Esophagus squamous epithelium (tissue), 5 donors: ENCODE measurements at places on chromosomes 13 and 19.
A peak's percentile ranks its signal among the peaks of the same experiment; 100 is the strongest.

DNA sequence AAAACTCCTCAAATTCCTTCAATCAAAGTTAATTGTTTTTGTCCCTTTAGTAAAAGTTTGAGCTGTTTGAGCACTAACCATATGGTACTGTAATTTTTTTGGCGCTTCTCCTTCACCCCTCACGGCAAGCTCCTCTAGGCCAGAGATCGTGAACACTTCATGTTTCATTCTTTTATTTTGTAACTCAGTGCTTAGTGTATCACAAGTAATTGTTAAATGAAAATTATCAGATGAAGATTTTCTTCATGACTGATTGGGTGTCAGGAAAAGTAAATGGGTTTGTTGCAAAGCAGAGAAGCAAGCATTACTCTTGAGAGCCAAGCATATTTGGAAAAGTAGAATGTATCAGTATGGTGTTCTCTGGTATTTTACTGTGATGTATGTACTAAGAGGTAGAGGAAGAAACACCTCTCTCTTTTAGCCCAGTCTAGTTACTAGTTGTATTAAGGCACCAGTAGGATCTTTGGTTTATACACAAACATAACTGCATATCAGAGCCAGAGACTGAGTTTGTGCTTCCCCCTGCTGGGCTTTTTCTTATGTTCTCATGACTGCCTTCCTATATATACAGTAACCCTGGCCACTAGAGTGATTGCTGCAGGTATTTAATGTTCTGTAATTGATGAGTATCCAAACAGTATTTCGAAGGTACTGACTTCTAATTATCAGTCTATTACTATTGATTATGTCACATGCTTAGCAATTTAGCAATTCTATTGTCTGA lies 202.3 kb upstream of the KLHL1 start:
- no peak overlapping the region for H3K4me3 ChIP-seq
- no peaks in the 10 kb centered on the region for H3K4me1 ChIP-seq
- H3K36me3 ChIP-seq = no peaks in the 10 kb centered on the region
- H3K27ac ChIP-seq = no peak overlapping the region

- peak; percentile 60 for DNase-seq
- no peaks in the 10 kb centered on the region for H3K27me3 ChIP-seq
- peak overlapping the region; percentile 45 for H3K4me3 ChIP-seq
- peak overlapping the region; percentile 93 for H3K27ac ChIP-seq
These were observed 4.9 kb downstream of the ADAMTSL5 start for GRCh38 chr19:1507763-1508506.

GRCh38 chr13:39306639-39307589 lies 268.7 kb downstream of the NHLRC3 start:
- H3K27ac ChIP-seq = no peak overlapping the region
- no peak overlapping the region for H3K4me3 ChIP-seq
- no peaks in the 10 kb centered on the region for H3K4me1 ChIP-seq
- no peaks in the 10 kb centered on the region for H3K36me3 ChIP-seq

GRCh38 chr19:1268226-1269064 lies 687 bp upstream of the CIRBP start:
- H3K4me1 ChIP-seq = peaks cover 73% of the 10 kb centered on the region
- no peak for DNase-seq
- no peaks in the 10 kb centered on the region for H3K27me3 ChIP-seq
- peak overlapping the region; percentile 73 for H3K4me3 ChIP-seq
- peaks cover 8% of the 10 kb centered on the region for H3K36me3 ChIP-seq
- H3K27ac ChIP-seq = peak overlapping the region; percentile 98

DNA sequence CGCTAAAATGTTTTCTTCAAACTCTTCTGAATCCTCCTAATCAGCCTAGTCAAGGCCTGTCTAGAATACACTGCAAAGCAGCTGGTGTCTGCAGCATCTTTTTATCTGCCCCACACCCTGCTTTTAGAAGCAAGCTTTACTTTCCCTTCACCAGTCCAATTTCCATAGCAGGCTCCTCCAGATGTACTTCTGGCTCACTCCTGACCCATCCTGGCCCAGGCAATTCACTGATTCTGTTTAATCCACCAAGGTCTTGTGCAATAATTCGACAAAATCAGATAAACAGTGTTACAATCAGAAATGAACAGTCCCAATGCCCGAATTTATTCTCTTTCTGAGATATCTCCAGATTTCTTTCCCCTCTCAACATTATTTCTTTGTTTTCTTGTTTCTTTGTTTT lies 415.2 kb upstream of the SGCG start:
- no peak for DNase-seq
- no peak overlapping the region for H3K4me3 ChIP-seq
- no peaks in the 10 kb centered on the region for H3K27me3 ChIP-seq
- H3K36me3 ChIP-seq = no peaks in the 10 kb centered on the region
- H3K27ac ChIP-seq = no peak overlapping the region
- H3K4me1 ChIP-seq = no peaks in the 10 kb centered on the region

GRCh38 chr13:67134417-67135129 lies 95.6 kb downstream of the PCDH9 start:
- DNase-seq = no peak
- H3K4me1 ChIP-seq = no peaks in the 10 kb centered on the region
- H3K4me3 ChIP-seq = no peak overlapping the region
- H3K27ac ChIP-seq = no peak overlapping the region
- H3K27me3 ChIP-seq = peaks cover 10% of the 10 kb centered on the region
- no peaks in the 10 kb centered on the region for H3K36me3 ChIP-seq

GRCh38 chr19:18828786-18829185 lies 3.0 kb upstream of the UPF1 start:
- no peaks in the 10 kb centered on the region for H3K36me3 ChIP-seq
- no peaks in the 10 kb centered on the region for H3K27me3 ChIP-seq
- no peak overlapping the region for H3K27ac ChIP-seq
- no peak for DNase-seq

DNA sequence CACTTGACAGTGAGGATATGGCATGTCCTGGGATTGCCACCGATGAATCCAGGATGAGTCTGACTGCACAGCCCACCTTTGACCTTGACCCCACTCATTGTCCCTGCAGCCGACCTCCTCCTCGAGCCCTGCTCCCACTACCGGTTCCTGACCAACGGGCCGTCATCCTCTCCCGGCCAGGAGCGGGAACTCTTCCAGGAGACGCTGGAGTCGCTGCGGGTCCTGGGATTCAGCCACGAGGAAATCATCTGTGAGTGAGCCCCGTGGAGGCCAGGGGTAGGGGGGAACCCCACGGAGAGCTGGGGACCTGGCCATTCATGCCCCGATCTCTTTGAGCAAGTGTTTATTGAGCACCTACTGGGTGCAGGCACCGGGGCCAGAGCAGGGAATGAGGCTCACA lies 28.4 kb downstream of the MYH14 start:
- H3K27me3 ChIP-seq = no peaks in the 10 kb centered on the region
- H3K36me3 ChIP-seq = no peaks in the 10 kb centered on the region
- no peak overlapping the region for H3K27ac ChIP-seq
- peaks cover 6% of the 10 kb centered on the region for H3K4me1 ChIP-seq
- no peak overlapping the region for H3K4me3 ChIP-seq
- DNase-seq = no peak

GRCh38 chr13:102402290-102402689 lies 442 bp upstream of the FGF14 start:
- H3K4me1 ChIP-seq = peaks cover 15% of the 10 kb centered on the region
- peak overlapping the region; percentile 79 for H3K27ac ChIP-seq
- no peaks in the 10 kb centered on the region for H3K36me3 ChIP-seq
- no peaks in the 10 kb centered on the region for H3K27me3 ChIP-seq

GRCh38 chr19:58203814-58204475 lies 21.1 kb downstream of the ZNF274 start:
- no peaks in the 10 kb centered on the region for H3K4me1 ChIP-seq
- H3K27ac ChIP-seq = no peak overlapping the region
- no peak for DNase-seq
- H3K36me3 ChIP-seq = peaks cover 40% of the 10 kb centered on the region

DNA sequence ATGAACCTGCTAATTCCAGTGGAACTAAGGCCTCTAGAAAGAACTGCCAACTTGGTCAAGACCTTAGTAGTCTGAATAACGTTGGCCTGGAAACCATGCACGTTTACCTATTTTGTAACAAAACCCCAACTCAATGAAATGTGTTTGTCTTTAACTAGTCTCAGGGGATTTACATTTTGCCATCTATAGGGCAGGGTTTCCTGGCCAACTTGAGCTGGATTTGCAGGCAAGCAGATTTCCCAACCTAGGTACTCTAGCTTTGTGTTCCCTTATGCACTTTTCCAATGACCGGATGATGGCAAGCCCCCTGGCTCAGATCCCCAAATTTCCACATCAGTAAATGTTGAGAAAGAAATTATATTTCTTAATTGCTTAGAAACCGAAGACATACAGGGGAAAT lies 114.5 kb downstream of the IRS2 start:
- H3K27ac ChIP-seq = no peak overlapping the region
- no peaks in the 10 kb centered on the region for H3K27me3 ChIP-seq
- DNase-seq = no peak
- no peaks in the 10 kb centered on the region for H3K36me3 ChIP-seq
- H3K4me3 ChIP-seq = no peak overlapping the region

DNA sequence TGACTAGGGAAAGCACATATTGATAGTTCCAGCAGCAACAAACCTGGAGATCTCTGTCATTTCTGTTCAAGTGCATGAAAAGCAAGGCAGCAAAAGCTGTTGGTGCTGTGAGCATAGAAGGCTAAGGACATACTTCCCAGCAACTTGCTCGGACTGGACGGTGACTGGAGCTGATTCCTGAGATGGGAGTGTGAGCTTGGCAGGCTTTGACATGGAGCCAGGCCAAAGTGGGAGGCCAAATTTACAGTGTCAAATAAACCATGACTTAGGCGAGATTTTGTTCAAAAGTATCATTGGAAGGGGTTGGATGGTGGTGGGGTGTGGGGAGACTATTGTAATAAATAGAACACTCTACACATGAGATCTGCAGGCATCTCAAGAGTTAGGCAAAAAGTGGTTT lies 5.9 kb upstream of the ARGLU1 start:
- H3K4me1 ChIP-seq = peaks cover 6% of the 10 kb centered on the region
- no peaks in the 10 kb centered on the region for H3K36me3 ChIP-seq
- peak overlapping the region; percentile 84 for H3K27ac ChIP-seq
- H3K4me3 ChIP-seq = no peak overlapping the region
- no peak for DNase-seq
- no peaks in the 10 kb centered on the region for H3K27me3 ChIP-seq

DNA sequence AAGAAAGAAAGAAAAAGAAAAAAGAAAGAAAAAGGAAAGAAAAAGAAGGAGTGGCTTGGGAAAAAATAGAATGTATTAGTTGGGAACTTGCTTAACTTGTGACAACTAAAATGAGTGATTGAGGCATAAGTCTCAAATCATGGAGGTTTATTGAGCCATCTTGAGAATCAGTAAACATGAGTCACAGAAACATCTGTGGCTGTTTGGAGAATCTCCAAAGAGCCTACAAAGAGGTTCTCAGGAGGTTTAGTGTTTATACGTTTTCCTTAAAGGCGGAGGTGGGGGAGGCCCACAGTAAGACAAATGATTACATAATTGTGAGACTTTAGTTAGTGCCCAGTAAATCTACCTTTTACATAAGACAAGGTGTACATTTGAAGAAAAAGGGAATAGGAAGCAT lies 38.6 kb downstream of the WDR87 start:
- no peak for DNase-seq
- no peaks in the 10 kb centered on the region for H3K36me3 ChIP-seq
- H3K4me1 ChIP-seq = no peaks in the 10 kb centered on the region
- peak overlapping the region; percentile 75 for H3K27ac ChIP-seq

GRCh38 chr13:76887076-76887563 lies 915 bp upstream of the KCTD12 start:
- peaks cover 4% of the 10 kb centered on the region for H3K4me1 ChIP-seq
- no peaks in the 10 kb centered on the region for H3K36me3 ChIP-seq
- peak overlapping the region; percentile 84 for H3K27ac ChIP-seq
- no peak for DNase-seq

- no peaks in the 10 kb centered on the region for H3K36me3 ChIP-seq
- DNase-seq = no peak
- no peak overlapping the region for H3K27ac ChIP-seq
- H3K4me3 ChIP-seq = no peak overlapping the region
- H3K4me1 ChIP-seq = no peaks in the 10 kb centered on the region
These were observed 103.2 kb downstream of the SOX1 start for GRCh38 chr13:112169941-112170822.

- no peaks in the 10 kb centered on the region for H3K4me1 ChIP-seq
- H3K27ac ChIP-seq = no peak overlapping the region
- no peaks in the 10 kb centered on the region for H3K27me3 ChIP-seq
- no peak for DNase-seq
- H3K36me3 ChIP-seq = no peaks in the 10 kb centered on the region
These were observed 106.5 kb downstream of the LHFPL6 start for GRCh38 chr13:39496506-39496905.

DNA sequence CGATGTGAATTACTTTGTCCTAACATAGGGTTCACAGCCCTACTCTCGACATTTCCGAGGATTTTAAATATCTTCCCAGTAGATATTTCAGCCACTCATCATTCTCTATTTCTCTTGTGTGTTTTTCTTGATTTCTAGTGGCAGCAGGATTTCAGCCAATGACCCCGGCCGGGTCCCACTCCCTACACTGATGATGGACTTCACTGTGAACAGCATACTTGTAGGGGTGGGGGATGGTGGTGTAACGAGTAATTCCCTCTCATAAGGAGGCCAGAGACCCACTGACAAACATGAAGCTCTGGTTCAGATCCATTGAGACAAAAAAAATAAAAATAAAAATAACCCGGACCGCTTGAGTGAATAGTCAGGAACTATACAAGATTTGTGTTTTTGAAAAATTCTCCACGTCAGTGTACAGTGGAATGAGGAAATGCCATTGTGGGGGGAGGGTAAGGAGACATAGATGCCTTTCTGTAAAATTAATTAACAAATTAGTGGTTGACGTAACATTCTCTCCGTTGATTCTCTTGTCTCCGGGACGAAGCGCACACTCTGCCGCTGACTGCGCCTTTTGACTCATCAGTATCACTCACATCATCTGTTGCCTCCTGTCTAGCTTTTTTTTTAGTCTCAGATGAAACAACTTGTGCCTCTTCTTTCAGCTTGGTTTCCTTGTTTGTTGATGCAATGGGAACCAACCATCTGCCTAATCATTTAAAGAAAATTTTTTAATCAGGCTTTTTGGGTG lies 48.8 kb upstream of the IRS2 start:
- no peaks in the 10 kb centered on the region for H3K4me1 ChIP-seq
- no peak for DNase-seq
- H3K27me3 ChIP-seq = no peaks in the 10 kb centered on the region
- no peak overlapping the region for H3K27ac ChIP-seq
- no peak overlapping the region for H3K4me3 ChIP-seq

DNA sequence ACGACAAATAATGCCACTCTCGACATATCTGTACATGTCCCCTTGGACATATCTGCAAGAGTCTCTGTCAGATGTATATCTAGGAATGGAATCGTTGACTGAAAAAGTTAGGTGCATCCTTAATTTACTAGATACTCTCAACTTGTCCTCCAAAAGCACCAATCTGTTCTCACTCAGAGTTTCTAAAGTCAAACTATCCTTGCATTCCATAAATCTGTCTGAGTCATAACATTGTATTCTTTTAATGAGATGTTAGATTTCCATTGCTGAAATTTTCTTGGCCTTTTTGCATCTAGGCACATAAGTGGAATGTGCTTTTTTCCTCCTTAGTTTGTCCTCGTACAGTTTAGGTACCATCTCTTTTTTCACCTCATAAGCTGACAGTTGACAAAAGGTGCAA lies 139.8 kb downstream of the PTPRS start:
- H3K4me3 ChIP-seq = no peak overlapping the region
- DNase-seq = no peak
- no peak overlapping the region for H3K27ac ChIP-seq
- H3K27me3 ChIP-seq = no peaks in the 10 kb centered on the region
